ENCODE measurements at places on chromosomes 2 and 18. TPM values are rescaled to one million over a fixed set of nuclear protein-coding genes. Genes with fewer than 3 reads are reported as not detected.

- no peak for DNase-seq
These were observed 337.4 kb upstream of the PIK3C3 start for GRCh38 chr18:41617647-41618046.

GRCh38 chr18:54712758-54713157 lies 115.5 kb upstream of the RAB27B start:
- DNase-seq = no peak

DNA sequence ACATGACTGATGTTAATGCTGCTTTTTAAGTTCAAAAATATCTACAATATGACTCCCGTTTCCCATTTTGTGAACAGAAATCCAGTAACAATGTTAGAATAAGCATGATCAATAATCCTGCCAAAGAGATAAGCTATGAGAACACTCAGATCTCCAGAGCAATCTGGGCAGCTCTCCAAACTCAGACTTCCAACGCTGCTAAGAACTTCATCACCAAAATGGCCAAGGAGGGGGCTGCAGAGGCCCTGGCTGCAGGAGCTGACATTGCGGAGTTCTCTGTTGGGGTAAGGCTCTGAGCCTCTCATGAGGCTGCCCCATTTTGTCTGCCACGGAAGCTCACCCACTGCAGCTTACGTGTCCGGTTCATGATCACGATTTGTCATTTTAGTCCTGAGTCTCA lies 68.4 kb downstream of the UGGT1 start:
- no peak for DNase-seq

- no peak for DNase-seq
These were observed 49.7 kb upstream of the MAPRE2 start for GRCh38 chr18:34991561-34991960.

DNA sequence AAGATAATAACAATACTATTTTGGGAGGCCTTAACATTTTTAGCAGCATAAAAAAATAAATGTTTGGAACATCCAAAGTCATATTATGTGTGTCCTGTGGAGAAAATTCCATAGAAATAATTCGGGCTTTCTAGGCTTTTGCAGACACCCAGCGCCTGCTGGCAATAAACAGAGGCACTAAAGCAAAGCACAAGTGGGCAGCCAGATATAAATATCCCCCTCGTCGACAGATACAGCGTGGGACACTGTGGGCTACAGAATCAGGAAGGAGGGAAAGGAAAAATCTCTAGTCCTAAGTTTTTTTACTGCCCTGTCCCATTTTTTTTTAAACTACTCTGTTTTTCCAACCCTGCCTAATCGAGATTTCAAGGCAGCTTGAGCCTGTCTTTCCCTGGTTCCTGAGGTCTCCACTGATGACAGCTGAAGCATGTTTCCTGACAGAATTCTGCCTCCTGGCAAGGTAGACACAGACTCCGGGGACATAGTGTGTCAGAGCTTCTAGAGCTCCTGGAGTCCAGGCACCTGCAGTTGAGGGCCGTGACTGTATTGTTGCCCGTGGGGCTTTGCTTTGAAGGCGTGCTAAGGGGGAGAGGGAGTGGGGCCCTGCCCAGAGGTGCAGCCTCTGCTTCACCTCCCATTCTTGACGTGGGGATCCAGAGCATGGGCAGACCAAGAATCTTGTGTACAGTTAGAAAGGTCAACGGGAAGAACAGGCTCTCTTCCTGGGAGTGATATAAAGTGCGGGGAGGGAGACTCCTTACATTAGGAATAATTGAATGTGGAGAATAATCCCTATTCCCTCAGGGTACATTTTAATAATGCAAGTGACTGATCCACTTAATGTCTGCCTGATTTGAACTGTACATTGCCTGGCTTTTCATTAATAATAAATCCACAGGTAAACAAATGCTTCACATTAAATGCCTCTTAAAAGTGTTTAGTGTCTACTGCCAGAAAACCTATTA lies 232.3 kb downstream of the DCC start:
- no peak for DNase-seq

GRCh38 chr18:49857708-49858107 lies 44.4 kb upstream of the ACAA2 start:
- no peak for DNase-seq

DNA sequence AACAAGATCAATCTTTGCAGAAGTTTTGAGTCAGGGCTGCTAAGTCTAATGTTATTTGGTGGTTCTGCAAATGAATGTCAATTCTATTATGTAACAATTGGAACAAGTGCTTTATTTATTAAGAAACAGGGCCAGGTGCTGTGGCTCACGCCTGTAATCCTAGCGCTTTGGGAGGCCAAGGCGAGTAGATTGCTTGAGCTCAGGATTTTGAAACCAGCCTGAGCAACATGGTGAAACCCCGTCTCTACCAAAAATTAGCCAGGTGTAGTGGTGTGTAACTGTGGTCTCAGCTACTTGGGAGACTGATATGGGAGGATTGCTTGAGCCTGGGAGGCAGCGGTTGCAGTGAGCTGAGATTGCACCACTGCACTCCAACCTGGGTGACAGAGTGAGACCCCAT lies 13.2 kb upstream of the RNF103 start:
- no peak for DNase-seq

DNA sequence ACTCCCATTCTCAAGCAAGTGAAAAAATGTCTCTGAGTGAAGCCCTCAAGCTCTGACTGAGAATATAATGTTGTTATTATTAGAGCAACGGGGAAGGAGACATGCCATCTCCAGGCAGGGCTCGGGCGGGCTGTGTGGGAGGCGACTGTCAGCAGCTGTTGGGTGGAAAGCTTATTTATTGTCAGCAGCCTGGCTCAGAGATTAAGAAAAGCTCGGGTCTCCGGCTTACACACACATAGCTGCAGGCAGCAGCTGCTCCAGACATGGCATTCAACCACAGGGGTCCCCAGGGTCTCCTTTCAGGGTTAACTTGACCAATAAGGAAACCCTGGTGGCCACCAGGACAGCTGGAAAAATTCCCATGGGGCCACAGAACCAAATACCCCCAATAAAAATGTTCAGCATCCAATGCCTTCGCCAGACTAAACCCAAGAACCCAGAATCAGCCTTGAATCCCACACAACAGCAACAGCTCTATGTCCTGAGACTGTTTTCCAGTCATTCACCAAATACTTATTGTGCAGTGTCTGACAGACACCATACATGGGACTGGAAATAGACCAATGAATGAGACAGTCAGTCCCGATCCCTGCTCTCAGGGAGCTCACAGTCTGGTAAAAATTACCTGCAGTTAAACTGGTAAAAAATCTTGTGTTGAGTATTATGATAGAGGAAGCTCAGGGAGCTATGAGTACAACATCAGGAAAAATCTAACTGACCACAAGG lies 70.5 kb upstream of the RTN4 start:
- peak; percentile 85 for DNase-seq

- peak; percentile 93 for DNase-seq
These were observed 416.5 kb downstream of the MEIS1 start for GRCh38 chr2:66851449-66851872.

DNA sequence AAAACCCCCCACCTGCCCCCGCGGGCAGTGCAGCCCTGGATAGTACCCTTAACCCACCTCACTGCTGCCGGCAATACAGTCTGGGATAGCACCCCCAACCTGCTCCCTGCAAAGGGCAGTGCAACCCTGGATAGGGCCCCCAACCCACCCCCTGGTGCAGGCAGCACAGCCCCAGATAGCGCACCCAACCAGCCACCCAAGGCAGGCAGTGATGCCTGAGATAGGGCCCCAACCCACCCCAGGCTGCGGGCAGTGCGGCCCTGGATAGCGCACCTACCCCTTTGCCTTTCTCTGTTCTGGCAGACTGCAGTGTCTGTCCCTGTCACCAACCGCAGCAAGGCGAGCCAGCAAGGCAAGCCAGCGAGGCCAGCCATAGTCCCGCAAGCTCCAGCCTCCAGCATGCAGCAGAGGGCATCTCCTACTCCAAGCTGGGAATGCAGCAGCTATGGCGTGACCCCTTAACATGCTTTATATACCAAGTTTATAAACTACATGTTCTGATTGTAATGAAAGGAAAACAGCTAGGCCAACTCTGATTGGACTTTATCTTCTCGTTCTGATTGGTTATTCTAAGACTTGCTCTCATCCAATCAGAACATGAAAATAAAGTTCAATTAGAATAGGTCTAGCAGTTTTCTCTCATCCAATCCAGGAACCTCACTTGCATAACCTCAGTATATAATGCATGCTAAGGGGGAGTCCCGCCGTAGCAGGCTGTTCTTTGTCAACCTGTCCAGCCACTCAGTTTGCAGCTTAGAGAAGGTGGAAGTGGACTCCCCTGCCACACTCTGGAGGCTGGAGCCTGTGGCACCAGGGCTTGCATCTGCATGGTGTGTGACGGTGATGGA lies 34.1 kb upstream of the ANKRD62 start:
- DNase-seq = no peak

- DNase-seq = no peak
These were observed 20.6 kb downstream of the MPPE1 start for GRCh38 chr18:11887328-11888128.

DNA sequence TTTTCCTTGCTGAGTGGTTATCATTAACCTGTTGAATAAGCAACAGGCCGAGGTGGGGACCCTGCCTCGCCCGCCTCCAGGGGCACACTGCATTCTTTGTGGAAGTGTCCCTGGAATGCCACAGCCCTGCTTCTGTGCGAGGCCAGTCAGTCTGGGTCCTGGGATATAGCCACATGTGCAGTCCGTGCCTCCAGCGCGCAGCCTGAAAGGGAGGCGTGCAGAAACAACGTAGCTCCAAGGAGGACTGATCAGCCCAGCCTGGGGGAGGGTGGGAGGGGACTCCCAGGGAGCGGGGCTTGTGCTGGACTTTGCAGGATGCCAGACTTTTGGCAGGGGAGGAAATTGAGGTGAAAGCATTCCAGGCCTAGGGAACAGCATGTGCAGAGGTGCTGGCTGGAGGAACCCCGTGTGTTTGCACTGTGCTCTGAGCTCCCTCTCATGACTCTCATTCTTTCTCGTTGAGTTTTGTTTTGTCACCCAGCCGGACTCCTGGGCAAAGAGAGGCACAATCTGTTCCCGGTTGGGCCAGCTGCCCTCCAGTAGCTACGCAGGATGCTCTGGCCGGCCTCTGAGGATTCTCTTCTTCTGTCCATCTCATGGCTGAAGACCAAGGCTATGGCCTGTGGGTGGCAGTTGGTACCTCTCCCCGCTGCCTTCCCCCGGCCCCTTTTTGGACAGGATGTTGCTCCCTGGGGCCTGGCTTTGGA lies 39.7 kb downstream of the HPCAL1 start:
- DNase-seq = peak; percentile 43

- DNase-seq = no peak
These were observed 935.0 kb downstream of the TRIB2 start for GRCh38 chr2:13651684-13652131.

DNA sequence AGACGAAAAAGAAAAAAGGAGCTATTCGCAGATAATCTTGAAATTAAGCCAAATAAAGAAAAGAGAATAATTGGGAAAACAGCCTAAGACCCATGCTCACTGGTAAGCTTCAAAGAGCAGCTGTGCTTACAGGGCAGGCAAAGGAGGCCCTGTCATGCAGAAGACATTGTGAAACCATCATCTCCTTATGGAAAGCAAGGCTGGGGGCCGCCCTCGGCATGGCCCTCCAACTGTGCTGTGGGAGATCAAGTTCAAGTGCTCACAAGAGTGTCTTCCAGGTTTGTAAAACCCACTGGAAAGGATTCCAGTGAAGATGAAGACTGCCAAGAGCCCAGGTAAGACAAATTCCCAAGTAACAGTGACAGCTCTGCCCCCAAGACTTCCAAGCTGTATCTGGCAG lies 32.2 kb downstream of the ACVR1 start:
- no peak for DNase-seq

GRCh38 chr2:65432227-65433190 lies at the start of gene SPRED2:
Gene SPRED2, minus strand, starts transcription at chr2:65432599. Its CDS starts 612 bp downstream, at chr2:65431987.
- DNase-seq = peak; percentile 99

GRCh38 chr2:201466050-201466675 lies 14.6 kb downstream of the STRADB start:
- DNase-seq = peak; percentile 89

DNA sequence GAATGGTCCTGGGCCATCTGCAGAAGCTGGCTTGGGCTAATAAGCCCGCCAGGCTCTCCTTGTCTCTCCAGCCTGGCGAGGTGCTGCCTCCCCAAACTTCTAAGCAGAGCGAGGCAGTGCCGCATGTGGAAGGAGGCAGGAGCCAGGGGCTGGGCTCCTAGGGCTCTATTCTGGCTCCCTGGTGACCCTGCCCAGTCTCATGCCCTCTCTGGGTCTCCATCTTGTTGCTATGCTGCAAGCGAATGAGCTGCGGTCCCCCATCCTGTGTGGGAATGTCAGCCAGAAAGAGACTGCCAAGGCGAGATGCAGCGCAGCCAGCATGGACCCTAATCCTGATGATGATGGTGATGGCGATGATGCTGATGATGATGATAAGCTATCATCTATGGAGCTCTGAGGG lies 48.7 kb downstream of the TNS1 start:
- no peak for DNase-seq

The ZNF804A gene
- total RNA-seq = 0.76 TPM

The GPR39 gene
- total RNA-seq = 3.8 TPM

The FEV gene
- total RNA-seq = not detected

The LMAN1 gene
- total RNA-seq = 166 TPM

The SAG gene
- not detected for total RNA-seq

The MPPE1 gene
- 25.6 TPM for total RNA-seq

The NAT8 gene
- total RNA-seq = not detected

Data from GM23248 (cell line).